ENCODE measurements at places on chromosomes 2 and 18.

DNA sequence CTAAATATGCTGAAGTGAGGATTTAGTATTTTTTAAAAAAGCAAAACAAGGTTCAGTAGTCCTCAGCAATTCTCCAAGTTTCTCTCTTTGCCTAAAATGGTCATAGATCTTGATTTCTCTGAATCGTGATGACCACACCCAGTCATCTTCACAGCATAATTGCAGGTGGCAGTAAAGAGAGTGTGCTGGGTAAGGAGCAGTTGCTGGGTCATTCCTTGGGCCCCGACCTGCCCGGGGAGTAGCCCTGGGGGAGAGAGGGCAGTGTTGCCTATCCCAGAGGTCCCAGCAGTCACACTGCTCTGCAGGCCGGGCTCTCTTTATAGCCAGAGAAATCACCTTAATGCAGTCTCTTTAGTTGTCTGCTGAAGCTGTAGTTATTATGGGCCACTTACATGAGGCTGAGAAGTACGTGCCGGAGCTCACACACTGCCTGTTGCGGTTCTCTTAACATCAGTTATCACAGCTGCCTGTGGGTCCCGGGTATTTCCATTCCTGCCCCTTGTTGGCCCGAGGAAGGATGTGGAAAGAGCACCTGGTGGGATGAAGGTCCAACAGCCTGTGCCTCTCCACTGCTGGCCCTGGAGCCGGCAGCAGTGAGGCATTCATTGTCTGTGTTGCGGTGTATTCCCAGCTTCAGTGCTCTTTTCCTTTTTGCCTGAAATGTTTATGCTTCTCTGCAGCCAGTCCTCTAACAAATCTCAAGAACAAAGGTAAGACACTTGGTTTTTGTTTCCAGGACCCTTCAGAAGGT lies 230.1 kb downstream of the ALPK2 start:
- no peak for DNase-seq

GRCh38 chr2:4635289-4635688 lies 931.9 kb downstream of the DCDC2C start:
- no peak for DNase-seq

DNA sequence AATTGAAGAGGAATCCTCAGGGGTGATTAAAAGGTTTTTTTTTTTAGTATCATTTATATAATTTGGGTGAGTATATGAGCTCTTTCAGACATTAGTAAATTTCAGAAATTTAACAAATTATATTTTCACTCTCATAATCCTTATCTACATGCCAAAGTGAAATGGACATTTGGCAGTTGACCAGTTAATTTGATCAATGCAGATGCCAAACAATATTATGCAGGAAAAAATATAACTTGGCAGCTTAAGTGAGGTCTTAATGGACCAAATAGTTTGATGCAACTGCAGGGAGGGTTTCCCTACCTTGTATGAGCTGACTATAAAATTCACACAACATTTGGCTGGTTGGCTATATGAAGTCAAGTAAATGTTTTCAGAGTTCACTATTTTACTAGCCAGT lies 185.2 kb downstream of the CCDC102B start:
- DNase-seq = no peak

DNA sequence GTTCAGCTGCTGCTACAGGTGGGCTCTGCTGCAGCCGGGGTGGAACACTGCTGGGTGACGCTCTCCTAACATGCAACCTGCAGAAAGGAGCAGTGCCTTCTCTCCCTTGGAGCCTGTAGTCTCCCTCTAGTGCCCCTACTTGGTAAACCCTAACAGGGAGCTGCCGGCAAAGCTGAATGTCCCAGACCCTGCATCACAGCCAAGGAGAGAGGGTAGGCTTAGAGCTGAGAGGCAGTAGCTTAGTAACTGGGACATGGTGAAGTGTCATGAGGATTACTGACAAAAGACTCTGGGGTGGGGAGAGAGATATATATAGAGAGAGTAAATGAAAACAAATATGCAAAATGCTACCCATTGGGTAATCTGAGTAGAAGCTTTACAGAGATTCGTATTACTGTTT lies 9.9 kb downstream of the NCAPH start:
- no peak for DNase-seq

DNA sequence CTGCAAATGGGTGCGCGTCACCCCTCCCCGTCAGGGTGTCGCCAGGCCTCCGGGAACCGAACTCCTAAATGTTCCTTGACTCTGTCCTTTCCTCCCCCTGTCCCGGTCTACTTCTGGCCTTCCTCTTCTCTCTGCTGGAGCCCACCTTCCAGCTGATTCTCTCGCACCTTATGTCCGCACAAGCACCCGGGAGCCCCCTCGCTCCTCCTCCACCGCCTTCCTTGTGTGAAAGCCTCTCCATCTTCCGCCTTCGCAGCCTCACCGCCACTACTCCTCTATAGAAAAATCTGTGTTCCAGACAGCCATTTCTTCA lies 627 bp upstream of the KIF3C start:
- no peak for DNase-seq

GRCh38 chr2:45925636-45926366 lies 274.3 kb downstream of the PRKCE start:
- no peak for DNase-seq

DNA sequence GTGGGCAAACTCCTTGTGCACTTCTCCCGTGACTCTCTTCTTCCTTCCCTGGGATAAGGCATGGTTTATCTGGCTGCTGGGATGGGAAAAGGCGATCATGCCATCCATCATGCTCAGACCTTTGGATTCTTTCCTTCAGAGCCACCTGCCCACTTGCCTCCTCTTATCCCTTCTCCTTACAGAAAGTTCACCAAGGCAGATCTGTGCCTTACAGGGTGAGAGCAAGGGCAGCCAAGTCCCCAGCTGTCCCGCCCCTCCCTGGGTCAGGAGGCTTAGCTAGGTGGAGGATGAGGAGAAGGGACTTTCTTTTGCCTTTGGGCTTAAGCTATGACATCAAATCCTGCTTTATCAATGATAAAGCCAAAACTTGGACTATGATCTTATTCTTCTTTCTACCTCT lies 47.6 kb downstream of the KCNE4 start:
- no peak for DNase-seq

GRCh38 chr2:20370191-20370590 lies 19.5 kb upstream of the PUM2 start:
- DNase-seq = peak; percentile 35

GRCh38 chr2:234488913-234489451 lies 7.9 kb downstream of the ARL4C start:
- no peak for DNase-seq

DNA sequence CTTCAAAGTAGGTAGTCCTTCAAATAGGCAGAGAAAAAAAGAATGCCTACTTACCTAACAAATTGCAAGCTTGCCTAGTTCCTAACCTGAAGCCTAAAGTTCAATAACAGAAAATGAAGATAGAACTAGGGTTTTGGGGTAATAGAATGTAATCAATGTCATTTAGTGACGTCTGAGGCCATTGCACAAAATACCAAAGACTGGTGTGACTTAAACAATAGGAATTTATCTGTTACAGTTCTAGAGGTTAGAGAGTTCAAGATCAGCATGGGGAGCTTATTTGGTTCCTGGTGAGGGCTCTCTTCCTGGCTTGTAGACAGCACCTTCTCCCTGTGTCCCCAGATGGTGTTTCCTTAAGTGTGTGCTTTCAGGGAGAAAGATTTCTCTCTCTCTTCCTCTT lies 4.7 kb upstream of the NPC1 start:
- DNase-seq = no peak

- DNase-seq = no peak
Measured at GRCh38 chr18:42082415-42083234, 127.6 kb downstream of the PIK3C3 start.

- peak; percentile 49 for DNase-seq
Measured at GRCh38 chr2:238601433-238602222, 174.9 kb downstream of the ASB1 start.

DNA sequence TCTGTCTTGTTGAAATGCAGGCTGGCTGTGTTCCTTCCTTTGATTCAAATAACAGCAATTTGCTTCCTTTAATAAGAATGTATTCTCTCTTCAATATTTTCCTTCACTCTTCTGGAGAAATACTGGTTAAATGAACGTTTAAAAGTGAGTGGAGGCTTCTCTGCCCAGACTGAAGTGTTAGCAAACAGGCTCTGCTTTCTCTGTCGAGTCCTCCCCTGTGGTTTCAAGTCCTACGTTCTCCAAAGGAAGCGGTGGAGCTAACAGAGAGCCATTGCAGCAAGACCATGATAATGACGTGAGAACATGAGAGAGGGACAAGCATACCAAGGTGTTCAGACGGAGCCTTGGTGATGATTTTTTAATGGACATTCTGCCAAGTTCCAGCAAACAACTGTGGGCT lies 26.2 kb upstream of the PID1 start:
- no peak for DNase-seq

DNA sequence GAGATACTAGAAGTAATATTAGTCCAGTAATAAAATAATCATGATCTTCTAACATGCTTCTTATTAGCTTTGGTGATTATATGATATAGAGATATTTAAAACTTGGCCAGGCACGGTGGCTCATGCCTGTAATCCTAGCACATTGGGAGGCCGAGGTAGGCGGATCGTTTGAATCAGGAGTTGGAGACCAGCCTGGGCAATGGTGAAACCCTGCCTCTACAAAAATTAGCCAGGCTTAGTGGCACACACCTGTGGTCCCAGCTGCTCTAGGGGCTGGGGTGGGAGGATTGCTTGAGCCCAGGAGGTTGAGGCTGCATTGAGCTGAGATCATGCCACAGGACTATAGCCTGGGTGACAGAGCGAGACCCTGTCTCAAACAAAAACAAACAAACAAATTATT lies 87.0 kb downstream of the WDR7 start:
- no peak for DNase-seq

DNA sequence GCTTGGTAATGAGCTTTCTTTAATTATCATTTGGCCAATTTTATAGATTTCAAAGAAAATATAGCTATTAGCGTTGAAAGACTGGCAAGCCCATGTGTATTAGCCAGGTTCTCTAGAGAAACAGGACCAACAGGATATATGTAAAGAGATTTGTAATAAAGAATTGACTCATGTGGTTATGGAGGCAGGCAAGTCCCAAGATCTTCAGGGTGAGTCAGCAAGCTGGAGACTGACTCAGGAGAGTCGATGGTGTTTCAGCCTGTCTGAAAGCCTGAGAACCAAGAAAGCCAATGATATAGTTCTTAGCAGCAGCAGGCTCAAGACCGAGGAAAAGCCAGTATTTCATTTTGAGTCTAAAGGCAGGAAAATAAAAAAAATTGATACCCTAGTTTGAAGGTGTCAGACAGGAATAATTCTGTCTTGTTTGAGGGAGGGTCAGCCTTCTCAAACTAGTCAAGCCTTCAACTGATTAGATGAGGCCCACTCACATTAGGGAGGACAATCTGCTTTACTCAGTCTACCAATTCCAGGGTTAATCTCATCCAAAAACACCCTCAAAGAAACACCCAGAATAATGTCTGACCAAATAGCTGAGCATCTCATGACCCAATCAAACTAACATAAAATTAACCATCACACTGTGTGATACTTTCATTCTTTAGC lies 78.3 kb upstream of the CRIM1 start:
- DNase-seq = no peak

DNA sequence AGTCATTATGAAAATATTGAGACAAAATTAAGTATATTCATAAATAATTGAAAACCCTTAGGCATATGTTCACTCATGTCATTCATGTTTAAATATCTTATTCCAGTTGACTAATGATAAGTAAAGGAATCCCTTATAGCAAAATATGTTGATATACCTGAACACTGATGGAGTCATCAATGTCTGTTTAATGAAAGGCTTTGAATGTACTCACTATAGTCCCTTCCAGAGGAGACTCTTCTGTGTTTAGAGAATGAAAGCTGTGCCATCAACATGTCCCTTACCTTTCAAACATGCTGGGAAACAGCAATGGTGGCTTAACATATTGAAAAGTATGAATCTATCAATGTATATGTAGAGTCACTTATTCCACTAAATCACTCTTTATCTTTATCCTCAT lies 242.9 kb downstream of the KCNJ3 start:
- DNase-seq = no peak

GRCh38 chr18:45755934-45756333 lies 32.0 kb downstream of the SLC14A1 start:
- peak; percentile 46 for DNase-seq

DNA sequence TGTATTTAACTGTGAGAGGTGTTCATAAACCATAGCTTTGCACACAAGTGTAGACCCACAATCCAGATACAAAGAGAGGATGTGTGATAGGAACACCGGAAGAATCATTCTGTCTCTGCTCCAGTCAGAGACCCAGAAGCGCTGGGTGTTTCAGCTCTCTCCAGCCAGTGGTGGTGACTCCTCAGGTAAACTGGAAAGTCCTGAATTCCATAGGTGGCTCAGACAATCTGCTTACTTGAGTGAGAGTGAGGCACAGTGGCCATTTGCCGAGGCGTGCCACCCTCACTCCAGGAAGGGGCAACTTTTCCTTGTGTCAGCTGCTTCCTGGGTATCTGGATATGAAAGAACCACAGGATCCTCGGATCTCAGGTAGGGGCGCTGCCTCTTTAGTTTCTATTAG lies 171.5 kb downstream of the KCNS3 start:
- DNase-seq = no peak

DNA sequence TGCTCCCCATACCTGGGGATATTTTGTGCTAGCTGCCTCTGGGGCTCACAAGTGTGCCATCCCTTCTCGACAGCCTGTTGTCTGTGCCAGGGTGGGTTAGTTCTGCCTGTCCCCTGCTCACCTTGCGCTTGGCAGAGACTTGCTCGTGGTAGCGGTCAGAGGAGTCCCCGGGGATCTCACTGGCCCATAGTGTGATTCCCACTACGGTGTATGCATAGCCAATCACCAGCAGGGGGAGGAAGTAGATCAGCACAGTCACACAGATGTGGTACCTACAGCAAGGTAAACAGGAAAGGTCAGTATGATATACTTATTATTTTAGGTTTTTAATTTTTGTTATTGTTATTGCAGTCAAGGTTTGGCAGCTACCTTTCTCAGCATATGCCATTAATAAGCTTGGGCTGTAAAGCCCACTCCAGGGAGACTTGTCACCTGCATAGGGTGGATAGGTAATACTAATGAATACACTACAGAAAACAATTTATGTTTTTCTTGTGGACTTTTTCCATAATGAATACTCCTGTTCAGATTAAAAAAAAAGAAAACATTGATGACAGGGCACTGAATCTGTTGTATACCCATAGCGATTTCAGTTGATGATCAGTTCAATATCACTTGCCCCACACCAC lies 95.2 kb downstream of the POLE4 start:
- DNase-seq = no peak

DNA sequence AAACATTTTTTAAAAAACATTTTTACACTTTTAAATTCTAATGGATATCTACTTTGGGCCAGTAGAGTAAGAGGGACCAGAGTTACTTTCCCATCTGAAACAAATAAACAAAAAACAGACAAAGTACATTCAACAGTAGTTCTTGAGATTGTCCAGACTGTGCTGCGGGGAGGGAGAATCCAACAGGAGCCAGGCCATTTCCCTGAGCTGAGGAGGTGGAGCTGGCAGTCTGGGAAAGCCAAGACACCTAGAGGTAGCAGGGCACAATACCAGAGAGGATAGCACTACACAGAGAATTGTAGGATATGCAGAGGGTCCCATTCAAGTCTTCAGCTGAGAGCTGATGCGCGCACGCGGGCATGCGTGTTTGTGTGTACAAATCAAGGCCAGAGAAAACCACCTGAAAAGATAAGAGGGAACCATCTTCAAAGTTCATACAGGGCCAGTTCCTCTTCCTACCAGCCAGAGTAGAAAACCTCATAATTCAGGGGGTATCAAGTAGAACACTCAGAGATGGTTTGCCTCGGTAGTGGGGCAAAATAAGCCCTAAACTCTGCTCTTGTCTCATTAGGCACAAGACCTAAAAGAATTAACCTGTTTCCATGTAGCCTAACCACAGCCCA lies 44.0 kb downstream of the PTRHD1 start:
- no peak for DNase-seq

- no peak for DNase-seq
Measured at GRCh38 chr2:3265981-3266924, 111.4 kb downstream of the EIPR1 start.

All from umbilical cord (tissue), 2 donors.